CD8-positive, alpha-beta memory T cell (primary cell): ENCODE measurements at places on chromosomes 12 and 14. TPM values are rescaled to one million over a fixed set of nuclear protein-coding genes. Genes with fewer than 3 reads are reported as not detected.

The LRIG3 gene
- total RNA-seq: 0.22 TPM

The KRT72 gene
- total RNA-seq: not detected

The LPAR5 gene
- 10.6 TPM for total RNA-seq

The BIN2 gene
- 57.3 TPM for total RNA-seq

The BDKRB1 gene
- total RNA-seq: not detected

The FOXN4 gene
- not detected for total RNA-seq

The SLCO1B1 gene
- total RNA-seq: not detected

The NDUFA12 gene
- 149 TPM for total RNA-seq

The A2M gene
- total RNA-seq: 1.4 TPM

DNA sequence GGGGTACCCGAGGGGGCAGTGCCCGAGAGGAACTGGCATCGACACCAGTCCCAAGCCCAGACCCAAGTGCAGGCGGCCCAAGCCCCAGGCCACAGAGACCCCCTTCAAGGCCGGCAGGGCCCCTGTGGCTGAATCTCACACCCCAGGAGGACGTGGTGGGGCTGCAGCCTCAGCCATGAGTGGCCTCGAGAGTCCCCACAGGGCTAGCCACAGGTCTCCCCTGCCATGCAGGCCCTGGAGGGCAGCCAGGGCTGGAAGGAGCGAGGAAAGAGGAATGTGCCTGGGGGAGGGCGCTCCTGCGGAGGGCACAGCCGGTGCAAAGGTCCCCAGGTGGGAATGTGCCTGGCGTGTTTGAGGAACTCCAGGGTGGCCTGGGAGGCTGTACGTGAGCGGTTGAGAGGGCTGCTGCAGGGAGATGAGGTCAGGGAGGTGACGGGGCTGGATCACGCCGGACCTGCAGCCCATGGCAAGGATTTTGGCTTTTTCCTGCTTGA, 86.1 kb downstream of the NCOR2 start:
- no peak for DNase-seq

DNA sequence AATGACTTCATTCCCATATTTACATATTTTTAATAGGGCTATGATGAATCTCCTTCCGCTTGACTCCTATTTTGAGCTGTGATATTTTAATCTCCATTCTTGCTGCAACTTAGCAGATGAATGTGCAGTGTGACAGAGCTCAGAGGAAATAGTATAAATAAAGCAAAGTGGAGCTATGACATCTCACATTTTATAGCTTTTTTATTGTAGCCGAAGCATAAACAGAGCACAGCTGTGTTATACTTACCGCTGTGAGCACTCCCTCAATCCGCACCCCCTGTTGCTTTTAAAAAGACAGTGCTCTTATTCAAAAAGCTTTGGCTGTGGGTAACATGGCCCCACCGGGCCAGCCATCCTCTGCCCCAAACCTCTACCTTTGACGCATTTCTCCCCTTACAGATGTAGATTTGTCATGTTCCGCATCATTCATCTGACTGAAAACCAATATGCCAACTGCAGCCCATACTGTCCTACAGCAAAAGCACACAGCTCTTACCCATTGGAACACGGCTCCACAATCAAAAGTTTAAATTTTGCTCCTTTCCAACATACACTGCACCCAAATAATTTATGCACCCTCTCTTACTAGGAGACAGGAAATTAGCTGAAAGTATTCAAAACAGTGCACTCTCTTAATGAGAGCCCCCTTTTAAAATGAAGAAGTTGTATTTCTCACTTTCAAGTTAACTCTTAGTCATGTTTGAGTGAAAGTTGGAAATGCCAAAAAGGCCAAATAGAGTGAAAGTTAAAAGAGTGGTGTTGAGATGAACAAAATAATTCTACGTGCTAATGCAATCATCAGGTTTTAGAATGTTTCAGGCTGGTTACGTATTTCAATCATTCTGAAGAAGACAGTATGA, 429.3 kb upstream of the SOX5 start:
- no peak for DNase-seq

DNA sequence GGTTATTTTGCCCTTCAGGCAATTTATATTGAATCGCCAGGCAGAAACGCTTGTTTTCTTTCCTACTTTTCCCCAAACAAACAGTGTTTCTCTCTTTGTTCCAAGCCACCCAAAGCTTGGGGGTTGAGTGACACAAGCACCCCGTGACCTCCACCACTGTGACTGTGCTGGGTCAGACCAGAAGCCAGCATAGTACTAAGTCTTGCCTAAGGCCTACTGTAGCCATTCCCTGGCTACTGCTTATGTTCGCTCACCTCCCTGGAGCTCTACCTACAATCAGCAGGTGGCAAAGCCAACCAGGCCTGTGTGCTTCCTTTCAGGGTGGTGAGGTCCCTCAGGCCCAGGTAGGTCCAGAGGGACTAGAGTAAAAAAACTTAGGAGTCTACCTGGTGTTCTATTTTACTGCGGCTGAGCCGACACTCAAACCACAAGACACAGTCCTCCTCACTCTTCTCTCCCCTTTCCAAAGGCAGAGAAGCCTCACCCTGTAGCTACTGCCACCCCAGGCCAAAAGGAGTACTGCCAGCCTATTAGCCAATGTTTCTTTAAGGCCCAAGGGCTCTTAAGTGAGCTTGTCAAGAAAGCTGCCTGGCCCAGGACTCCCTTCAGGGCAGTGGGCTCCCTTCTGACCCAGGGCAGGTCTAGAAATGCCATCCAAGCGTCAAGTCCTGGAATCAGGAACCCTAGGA, 411.8 kb upstream of the MIS18BP1 start:
- DNase-seq: no peak

GRCh38 chr12:116937640-116938039, 26.9 kb downstream of the FBXW8 start:
- no peak for DNase-seq

DNA sequence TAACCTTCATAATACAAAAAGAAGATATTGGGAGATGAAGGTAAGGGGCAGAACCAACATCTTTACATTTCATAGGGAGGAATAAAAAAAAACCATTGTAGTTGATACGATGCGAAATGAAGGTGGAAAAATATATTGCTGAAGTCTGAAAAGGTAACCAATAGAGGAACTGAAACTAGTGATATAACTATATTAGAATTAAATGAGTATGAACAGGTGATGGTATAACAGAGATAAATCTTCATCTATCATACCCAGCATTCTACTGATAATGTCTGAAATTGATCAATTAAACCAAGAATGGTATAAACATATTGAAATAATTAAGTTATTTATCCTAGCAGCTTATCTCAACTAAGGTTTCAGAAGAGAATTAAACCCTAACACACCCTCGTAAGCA, 332.1 kb downstream of the NELL2 start:
- no peak for DNase-seq

DNA sequence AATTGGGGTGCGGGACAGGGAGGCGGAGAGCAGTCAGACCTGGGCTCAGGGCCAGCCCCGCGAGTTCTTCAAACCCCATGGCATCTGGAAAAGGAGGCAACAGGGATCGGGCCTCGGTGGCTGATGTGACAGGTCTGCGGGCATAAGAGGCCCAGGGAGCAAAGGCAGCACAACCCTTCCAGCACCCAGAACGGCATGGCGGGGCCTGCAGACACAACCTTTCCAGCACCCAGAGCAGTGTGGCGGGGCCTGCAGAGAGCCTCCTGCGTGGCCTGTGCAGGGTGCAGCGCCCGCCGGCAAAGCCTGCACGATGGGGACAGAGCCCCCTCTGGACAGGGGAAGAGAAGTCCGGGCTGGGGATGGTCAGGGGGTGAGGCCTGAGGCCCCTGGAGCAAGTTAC, 26.2 kb upstream of the TRAF3 start:
- no peak for DNase-seq

DNA sequence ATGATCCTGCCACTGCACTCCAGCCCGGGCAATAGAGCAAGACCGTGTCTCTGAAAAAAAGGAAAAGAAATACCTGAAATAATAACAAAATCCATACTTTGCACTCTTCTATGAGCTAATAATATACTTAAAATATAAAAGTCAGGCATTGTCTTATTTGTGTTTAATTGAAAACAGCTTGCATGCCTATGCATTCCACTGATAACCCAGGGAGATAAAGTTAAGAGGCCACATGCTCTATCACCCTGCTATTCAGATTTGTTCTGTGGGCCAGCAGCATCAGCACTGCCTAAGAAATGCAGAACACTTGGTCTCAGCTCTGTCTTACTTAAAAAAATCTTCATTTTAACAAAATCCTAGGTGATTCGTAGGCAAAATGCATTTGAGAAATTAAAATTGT, 99.2 kb downstream of the LGR5 start:
- no peak for DNase-seq

GRCh38 chr14:67490196-67490595, 1.7 kb upstream of the TMEM229B start:
- DNase-seq: no peak

- no peak for DNase-seq
These were observed 20.4 kb downstream of the CMKLR1 start for GRCh38 chr12:108318472-108319275.

DNA sequence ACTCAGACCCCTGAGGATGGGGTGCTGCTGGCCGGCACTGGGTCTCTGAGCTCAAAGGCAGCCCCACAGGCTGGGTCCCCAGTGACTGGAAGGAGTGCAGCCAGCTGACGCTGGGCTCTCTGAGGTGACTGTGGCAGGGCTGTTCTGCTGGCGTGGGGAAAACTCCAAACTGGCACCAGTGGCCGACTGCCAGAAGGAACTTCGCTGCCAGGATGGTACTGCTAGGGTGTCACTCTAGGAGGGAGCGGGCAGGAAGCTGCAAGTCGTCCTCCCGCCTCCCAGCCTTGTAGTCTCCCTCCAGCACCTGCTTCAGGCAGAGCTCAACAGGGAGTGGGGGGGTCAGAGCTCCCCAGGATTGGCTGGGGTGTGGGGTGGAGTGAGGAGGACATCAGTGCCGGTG, 41.3 kb downstream of the CDC42BPB start:
- no peak for DNase-seq

- DNase-seq: no peak
These were observed 85.0 kb downstream of the KIF26A start for GRCh38 chr14:104223101-104224041.

GRCh38 chr14:100994082-100994481, 90.6 kb upstream of the RTL1 start:
- DNase-seq: no peak

- DNase-seq: no peak
These were observed 18.9 kb upstream of the C12orf71 start for GRCh38 chr12:27101290-27101689.

DNA sequence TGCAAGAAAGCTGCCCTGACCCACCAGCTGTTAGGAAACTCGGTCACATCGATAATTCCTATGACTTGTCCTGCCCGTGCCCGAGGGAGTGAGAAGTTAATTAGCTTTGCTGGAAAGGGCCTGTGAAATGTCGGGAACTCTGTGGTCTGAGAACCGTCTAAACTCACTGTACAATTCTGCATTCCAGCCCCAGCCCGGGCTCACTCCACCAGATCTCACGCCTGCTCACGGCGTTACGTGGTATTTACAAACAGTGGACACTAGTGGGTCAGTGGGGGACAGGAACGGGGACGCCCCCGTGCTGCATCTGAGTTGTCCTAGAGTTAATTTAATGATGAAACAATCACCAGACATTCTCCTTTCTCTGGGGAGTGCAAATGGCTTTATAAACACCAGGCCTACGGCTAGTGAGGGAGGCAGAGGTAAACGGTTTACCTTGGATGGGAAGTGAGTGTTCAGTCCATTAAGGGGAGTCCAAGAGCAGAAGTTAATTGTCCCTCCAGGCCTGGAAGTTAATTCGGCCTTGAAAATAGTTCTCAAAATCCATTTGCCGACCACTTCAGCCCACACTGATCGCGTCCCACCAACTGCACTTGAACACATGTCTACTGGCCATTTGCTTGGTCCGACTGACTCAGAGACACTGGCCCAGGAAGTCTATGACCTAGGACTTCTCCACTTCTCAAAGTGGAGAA, 93.5 kb upstream of the MED13L start:
- DNase-seq: no peak

DNA sequence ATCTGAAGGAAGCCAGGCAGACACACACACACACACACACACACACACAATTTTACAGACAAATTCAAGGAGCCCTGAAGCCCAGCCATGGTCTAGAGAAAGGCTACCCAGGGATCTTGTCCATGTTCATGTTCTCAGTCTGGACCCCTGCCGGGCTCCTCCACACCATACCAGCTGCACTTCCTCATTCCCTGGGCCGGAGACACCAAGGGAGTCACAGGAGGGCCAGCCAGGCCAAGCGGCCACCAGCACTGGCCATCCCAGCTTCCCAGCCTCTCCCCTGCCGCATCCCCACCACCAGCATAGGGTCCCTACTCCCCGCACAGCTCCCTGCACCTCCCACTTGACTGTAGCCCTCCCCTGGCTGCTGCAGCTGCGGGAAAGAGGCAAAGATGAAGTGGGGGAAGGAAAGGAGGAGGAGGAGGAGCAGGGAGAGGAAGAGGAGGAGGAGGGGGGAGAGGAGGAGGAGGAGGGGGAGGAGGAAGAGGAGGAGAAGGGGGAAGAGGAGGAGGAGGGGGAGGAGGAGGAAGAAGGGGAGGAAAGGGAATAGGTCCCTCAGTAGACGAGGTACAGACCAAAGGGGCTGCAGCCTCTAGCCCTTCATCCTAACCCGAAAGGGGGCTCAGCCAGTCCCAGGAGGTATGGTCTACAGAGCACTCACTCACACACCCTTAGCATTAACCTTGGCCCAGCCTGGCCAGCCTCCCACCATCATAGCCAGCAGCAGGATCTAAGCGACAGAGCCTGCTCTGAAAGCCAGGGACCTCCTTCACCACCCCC, 293.2 kb downstream of the DPF3 start:
- DNase-seq: no peak

DNA sequence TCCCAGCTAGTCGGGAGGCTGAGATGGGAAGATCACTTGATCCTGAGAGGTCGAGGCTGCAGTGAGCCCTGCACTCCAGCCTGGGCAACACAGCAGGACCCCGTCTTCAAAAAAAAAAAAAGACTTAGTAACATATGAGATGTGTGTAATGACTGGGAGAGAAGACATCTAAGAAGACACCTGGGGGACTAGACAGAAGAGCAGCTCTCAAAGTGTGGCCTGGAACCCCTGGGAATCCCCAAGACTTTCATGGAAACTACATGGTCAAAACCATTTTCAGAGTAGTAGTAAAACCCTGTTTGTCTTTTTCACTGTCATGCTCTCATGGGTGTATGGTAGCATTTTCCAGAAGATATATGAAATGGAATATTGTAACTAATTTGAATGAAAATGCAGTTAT, 45.3 kb downstream of the R3HDM2 start:
- DNase-seq: no peak

DNA sequence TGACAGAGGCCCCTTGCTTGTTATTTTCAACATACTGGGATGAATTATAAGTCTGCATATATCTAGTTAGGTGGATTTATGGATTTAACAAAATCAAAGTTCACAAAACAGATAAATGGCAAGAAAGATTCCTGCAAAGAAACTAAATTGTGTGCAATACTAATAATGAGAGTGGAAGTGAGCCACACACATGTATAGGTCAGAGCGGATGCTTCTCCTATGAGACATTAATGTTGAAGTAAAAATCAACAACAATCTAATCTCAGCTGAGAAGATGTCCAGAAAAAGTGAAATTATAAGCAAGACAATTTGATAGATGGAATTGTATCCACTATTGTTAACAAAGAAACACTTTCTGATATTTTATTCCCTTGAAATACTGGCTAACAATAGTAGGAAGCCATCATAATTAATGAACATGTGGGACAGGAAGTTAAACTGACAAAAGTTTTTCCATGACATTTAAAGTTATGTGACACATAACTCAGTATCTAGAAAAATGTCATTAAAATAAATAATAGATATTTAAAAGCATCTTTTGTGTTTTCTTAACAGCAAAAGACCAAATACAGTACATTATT, 39.7 kb downstream of the RAD51B start:
- no peak for DNase-seq

- no peak for DNase-seq
These were observed 104.9 kb upstream of the PMCH start for GRCh38 chr12:102302553-102302952.
